A375 (cell line): ENCODE measurements at places on chromosomes 7 and 10. TPM values are rescaled to one million over a fixed set of nuclear protein-coding genes. Genes with fewer than 3 reads are reported as not detected.

XPNPEP1 gene
- total RNA-seq, result 99.2 and 109 TPM in 2 replicates

CCL24 gene
- not detected in 2 replicates for total RNA-seq

SLC26A4 gene
- 0.23 and 0.32 TPM in 2 replicates for total RNA-seq

TMEM140 gene
- 1.8 and 2.9 TPM in 2 replicates for total RNA-seq

CTTNBP2 gene
- total RNA-seq, result 0.19 and 2.4 TPM in 2 replicates

CRHR2 gene
- total RNA-seq, result not detected in 2 replicates

AGR2 gene
- not detected in 2 replicates for total RNA-seq

UNCX gene
- total RNA-seq, result not detected in 2 replicates

SFTPD gene
- total RNA-seq, result not detected in 2 replicates

BMPER gene
- total RNA-seq, result 0.04 and 0.37 TPM in 2 replicates

BICC1 gene
- 2.9 TPM in 2 replicates for total RNA-seq

MTG1 gene
- 55.5 and 57.6 TPM in 2 replicates for total RNA-seq

SDHAF3 gene
- total RNA-seq, result 8.1 and 25.6 TPM in 2 replicates

EGR2 gene
- 0.34 and 0.72 TPM in 2 replicates for total RNA-seq

SUN3 gene
- 1.2 TPM in 1 of 2 replicates, not detected in the other for total RNA-seq

TSPAN33 gene
- 3.7 and 4.0 TPM in 2 replicates for total RNA-seq

SPDYE11 gene
- total RNA-seq, result not detected in 2 replicates

CC2D2B gene
- 0.24 TPM in 1 of 2 replicates, not detected in the other for total RNA-seq

PRRT4 gene
- total RNA-seq, result 0.05 TPM in 1 of 2 replicates, not detected in the other

ANKRD61 gene
- 0.19 TPM in 1 of 2 replicates, not detected in the other for total RNA-seq

HERC4 gene
- total RNA-seq, result 10.3 and 13.0 TPM in 2 replicates

NEBL gene
- total RNA-seq, result 2.2 and 7.8 TPM in 2 replicates
